ENCODE measurements at places on chromosomes 7 and 10. TPM values are rescaled to one million over a fixed set of nuclear protein-coding genes. Genes with fewer than 3 reads are reported as not detected.

Gene GPR26
- not detected for total RNA-seq

Gene EMX2
- total RNA-seq, result 3.3 TPM

Gene SGCE
- total RNA-seq, result 132 TPM

Gene NXPH1
- not detected for total RNA-seq

Gene SFMBT2
- total RNA-seq, result 14.6 TPM

Gene KLLN
- 0.98 TPM for total RNA-seq

Gene TUBAL3
- 0.18 TPM for total RNA-seq

Gene PSD
- total RNA-seq, result 1.9 TPM

Gene PCGF6
- total RNA-seq, result 10.2 TPM

- DNase-seq, result no peak
Measured at GRCh38 chr7:31794851-31795344, 107.9 kb downstream of the PPP1R17 start.

DNA sequence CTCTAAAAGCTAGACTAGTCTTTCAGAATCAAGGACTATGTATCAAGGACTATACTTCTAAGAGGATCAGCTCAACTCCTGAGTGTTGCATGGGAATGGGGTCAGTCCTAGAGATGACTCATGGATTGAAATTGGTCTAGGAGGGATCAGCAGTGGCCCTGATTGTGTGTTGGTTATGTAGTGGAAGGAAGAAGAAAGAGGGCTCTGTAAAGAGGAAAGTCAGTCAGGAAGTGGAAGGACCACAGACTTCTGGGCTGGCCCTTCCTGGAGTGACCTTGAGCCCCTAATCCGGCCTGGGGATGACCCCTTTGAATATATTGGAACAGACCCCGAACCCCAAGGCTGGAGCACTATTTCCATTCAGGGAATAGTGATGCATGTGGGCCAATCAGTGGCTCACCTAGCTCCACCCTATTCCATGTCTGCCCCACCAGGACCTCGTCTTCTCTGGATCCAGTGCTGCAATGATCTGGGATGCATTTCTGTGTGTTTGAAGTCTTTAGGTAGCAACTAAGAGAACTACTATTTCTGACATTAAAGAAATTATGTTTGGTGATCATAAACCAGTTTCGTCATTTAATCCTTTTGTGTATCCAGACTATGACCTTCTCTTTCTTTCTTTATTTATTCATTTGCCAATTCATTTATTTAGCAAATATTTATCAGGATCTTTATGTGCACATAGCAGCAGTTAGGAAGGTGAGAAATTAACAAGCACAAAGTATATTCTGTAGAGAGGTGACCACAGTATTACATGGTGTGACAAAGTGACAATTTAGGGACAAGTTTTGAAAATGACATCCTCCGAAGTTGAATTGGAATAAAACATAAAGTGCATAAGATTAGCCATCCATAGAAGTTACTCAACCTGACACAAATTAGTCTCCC, 48.6 kb upstream of the KIF5B start:
- DNase-seq, result no peak

- DNase-seq, result no peak
Measured at GRCh38 chr10:127939786-127940330, 33.0 kb downstream of the PTPRE start.

- no peak for DNase-seq
Measured at GRCh38 chr7:5603241-5604140, 178.0 kb downstream of the RNF216 start.

DNA sequence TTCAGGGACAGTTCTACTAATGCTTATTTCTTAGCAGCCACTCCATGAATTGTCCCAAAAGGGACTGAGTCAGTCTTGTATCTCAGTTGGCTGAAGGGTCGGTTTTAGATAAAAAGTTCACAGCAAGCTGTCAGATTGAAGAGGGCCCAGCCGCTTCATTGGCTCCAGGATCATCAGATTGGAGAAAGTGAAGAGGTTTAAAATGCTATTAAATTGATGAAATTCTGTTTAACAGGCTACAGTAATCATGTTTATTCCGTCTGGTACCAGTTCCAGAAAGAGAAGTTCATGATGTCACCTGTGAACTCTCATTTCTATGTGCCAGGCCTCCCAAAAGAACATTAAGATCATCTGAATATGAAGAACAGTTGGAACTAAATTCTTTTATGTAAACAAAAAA, 294.4 kb upstream of the BMPER start:
- no peak for DNase-seq

DNA sequence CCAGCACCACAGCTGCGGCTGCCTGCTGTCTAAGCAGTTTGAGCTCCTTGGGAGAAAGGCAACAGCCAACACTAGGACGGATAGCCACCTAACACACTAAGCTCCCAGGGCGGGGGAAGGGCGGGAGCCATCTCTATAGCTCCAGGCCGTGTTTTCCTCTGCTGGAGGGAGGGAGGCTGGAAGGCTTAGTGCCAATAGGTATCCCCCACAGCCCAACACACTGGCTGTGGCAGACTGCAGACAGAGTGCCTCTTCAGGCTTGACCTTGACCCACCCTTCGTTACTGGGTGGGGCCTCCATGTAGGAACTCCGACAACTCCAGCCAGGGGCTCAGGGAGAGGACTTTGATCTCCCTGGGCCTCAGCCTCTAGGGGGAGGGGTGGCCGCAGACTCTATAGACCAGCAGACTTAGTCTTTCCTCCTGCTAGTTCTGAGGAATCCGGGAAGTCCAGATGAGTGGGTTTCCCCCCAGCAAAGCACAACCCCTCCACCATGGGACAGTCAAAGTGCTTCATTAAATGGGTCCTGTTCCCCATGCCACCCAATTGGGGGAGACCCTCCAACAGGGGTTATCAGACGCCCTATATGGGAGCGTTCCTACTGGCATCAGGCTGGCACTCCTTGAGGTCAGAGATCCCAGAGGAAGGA, 314.4 kb upstream of the MKI67 start:
- DNase-seq, result no peak

- no peak for DNase-seq
Measured at GRCh38 chr10:21860718-21861117, 142.8 kb downstream of the DNAJC1 start.

GRCh38 chr10:62010366-62010765, 108.9 kb downstream of the ARID5B start:
- DNase-seq, result no peak

DNA sequence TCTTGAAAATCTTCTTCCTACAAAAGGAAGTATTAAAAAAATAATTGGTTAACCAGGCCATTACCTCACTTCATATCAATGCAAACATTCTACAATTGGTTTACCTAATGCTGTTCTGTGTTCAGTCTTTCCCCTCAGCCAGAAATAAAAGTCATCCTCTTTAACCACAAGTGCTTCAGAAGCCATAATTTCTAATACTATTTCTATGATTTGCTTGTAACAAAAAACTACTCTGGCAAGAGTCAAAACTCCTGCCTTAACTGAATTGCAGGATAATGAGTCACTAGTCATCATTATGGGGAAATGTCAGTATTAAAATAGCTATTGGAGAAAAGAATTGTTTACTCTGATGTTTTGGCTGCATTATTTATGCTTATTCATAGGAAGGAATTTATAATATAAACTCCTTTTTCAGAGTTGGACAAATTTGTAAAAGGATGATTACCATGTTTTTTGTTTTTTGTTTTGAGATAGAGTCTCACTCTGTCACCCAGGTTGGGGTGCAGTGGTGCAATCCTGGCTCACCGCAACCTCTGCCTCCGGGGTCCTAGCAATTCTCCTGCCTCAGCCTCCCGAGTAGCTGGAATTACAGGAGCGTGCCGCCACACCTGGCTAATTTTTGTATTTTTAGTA, 55.5 kb upstream of the ODAD2 start:
- no peak for DNase-seq

DNA sequence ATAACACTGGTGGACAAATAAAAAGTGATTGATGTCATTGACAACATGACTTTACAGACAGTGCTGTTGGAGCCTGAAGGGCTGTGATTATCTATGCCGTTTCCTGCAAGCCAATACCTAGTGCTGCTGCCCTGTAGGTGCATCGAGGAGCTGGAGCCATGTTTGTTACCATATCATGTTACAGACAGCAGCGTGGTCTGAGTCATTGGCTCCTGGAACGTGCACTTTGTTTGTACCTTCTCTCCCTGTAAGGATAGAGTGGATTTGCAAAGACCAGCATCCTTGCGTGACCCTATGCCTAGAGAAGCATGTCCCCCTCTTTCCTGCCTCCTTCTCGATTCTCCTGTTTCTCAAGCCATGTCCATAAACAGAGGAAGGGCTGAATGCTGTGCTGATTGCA, 597.2 kb downstream of the TYW1 start:
- DNase-seq, result no peak

GRCh38 chr7:152894295-152895170, 135.0 kb downstream of the ACTR3B start:
- no peak for DNase-seq

DNA sequence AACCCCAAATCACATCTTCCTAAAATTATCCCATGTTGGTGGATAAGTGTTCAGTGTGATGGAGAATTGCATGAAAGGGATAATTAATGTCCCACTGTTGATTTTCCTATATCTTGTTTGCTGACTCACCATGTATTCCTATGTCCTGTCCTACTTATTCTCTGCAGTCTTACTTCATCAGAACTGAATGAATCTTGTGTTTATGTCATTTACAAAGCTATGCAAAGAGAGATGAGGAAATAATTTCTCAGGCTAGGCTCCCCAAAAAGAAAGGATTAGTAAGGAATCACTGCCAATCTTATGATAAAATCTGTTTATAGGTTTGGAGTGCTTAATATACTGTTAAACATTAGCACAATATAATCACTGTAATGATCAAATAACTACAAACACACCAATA, 360.8 kb downstream of the CRPPA start:
- DNase-seq, result no peak

DNA sequence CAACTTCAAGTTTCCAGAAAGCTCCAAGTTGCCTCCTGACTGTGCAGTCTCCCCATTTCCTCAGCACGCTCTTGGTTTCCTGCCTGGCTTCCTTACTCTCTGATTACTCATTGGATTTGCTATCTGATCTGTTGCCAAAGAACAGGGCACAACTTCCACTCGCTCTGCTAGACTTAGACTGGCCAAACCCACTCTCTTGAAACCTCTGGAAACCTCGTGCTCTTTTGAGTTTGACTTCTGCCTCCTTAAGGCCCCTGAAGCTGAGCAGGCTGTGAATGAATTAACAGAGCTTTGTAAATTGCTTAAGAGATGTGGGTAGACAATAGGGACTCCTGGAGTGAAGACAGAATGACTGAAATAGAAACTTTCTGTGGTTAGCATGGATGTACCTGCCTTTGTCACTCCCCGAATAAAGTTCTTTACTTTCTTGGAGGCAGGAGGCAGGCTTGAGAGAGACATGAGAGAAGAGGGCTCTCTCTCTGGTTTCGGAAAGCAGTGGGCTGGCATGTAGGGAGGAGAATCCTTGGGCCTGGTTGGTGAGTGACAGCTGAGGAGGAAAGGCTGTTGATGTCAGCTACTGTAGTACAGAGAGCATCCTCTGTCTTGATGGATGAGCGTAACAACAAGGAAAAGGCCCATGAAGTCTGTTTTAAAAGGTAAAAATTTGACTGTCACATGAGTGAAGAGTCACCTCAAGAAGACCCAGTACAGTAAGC, 70.8 kb downstream of the CHN2 start:
- no peak for DNase-seq

- DNase-seq, result no peak
Measured at GRCh38 chr7:86558680-86559501, 84.8 kb upstream of the GRM3 start.
